ENCODE measurements at places on chromosomes 4 and X.

DNA sequence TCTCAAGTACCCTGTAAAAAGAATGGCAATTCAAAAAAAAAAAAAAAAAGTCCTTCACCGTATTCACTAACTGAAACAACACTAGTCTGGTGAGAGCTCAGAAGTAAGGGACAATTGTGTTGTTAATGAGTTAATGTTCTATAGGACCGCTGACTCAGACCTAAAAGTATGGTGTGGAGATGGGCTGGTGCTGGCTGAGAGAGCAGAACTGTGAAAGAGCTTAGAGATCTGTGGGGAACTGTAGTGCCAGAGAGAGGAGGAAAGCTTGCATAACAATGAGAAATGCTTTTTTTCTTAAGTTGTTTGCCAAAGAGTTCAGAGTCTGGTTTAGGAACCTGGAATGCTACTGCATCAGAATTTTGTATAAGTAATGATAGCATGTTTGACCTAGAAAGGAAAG is 65.1 kb downstream of the LHFPL1 start:
- ATAC-seq = no peak

- ATAC-seq = no peak
Measured at GRCh38 chrX:1400049-1400448, 8.1 kb upstream of the SLC25A6 start.

DNA sequence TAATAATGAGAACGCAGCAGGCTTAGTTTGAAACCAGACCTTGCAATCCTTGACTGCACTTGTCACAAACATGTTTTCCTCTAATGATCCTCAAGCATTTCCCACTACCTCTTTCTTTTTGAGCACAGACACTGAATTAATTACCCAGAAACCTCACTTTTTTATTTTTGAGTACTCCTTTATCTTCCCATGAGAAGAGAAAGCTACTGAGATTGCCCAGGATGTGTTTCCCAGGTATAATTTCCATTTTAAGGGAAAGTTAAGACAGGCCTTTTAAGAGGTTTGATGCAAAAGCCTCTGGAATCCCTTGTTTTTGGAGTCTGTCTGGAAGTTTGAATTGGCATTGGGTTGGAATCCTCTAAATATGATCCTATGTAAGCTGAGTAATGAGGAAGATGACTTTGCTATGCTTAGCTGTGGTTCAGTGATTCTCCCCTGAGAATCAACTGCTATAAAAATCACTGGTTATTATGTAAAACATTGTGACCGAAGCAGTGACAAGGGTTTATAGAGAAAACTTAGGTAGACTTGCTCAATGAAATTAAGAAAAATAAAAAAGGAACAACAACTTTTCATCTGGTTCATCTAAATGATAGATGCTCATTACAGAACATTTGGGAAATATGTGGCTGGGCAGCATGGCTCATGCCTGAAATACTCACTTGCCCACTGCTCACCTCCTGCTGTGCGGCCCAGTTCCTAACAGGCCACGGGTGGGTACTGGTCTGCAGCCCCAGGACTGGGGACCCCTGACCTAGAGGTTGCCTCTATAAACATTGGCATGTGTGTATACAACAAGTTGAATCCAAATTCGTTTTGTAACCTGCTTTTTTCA is 10.8 kb upstream of the RHOH start:
- peak; percentile 91 for ATAC-seq

- ATAC-seq = no peak
Measured at GRCh38 chr4:41567186-41567585, 29.2 kb downstream of the LIMCH1 start.

DNA sequence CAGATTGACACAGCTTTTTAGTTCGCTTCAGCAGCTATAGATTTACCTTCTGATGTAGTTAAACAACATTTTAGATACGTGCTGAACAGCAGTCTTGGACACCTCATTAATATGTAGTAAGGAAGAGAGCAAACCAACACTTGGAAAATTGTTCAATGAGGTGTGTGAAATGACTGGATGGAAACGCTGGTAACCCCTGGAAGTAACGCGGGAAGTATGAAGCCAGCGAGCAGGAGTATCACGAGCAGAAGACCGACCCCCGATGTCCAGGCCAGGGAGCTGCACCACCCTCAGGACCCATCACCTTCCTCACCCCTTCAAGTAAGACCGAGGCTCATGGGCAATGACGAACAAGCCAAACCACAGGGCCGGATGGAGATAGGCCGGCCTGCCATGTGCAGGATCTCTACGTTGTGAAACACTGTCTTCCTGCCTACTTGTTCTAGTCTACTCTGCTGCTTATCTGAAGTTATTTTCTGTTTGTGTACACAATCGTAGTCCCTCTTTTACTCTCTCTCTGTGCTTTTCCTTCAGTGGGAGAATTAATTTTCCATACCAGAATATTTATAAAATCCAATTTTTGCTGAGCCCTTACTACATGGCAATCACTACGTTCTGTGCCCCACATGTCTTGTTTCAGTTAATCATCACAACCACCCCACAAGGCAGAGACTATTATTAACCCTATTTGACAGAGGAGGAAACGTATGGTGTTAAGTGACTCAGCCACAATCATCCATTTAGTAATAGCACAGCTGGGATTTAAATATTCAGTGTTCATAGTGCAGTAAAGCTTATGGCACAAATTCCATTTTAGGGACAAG is 221.7 kb downstream of the APBB2 start:
- peak; percentile 68 for ATAC-seq

- no peak for ATAC-seq
Measured at GRCh38 chr4:98987720-98988119, 7.8 kb upstream of the METAP1 start.

- ATAC-seq = no peak
Measured at GRCh38 chr4:162229670-162230069, 65.9 kb upstream of the FSTL5 start.

- ATAC-seq = no peak
Measured at GRCh38 chr4:27024805-27025204, 164.2 kb downstream of the STIM2 start.

- no peak for ATAC-seq
Measured at GRCh38 chr4:125434136-125434535, 119.4 kb downstream of the FAT4 start.

- ATAC-seq = no peak
Measured at GRCh38 chr4:159006202-159006601, 96.7 kb upstream of the RAPGEF2 start.

DNA sequence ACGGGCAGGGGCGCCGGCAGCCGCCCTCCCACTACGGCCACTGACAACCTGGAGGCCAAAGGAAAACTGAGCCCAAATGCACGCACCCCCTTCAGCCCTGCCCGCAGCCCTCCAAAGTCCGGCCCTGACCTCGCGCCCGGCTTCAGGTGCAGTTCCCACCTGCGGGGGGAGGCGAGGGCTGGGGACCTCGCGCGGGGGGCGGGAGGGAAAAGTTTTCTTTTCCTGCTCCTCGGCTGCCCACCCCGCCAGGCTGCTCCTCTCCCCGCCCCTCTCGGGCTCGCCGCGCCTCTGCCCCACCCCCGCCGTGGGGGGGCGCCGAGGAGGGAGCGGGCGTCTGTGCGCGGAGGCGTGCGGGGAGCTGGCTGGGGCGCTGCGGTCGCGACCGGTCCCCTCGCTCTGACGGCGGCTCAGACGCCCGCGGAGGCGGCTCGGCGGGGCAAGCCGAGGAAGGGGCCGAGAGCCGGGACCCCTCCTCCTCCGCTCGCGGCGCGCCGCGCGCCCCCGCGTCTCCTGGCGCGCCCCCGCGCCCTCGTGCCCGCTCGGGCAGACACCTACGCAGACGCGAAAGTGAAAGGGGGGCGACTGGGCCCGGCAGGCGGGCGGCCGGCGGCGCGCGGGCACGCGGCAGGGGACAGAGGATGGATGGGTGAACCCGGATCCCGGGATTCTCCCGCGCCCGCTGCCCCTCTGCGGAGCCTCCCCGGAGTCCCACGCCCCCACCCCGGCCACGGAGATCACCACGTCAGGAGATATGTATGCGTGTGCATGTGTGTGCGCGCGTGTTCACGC is 3.1 kb upstream of the NR3C2 start:
- peak; percentile 43 for ATAC-seq

- ATAC-seq = no peak
Measured at GRCh38 chrX:79477691-79478090, 110.6 kb upstream of the ITM2A start.

GRCh38 chrX:68808686-68809357 is 20.0 kb upstream of the EFNB1 start:
- no peak for ATAC-seq

GRCh38 chr4:52641854-52642563 is 17.1 kb downstream of the USP46 start:
- ATAC-seq = peak; percentile 81

GRCh38 chr4:2950221-2950989 is 12.8 kb downstream of the NOP14 start:
- no peak for ATAC-seq

DNA sequence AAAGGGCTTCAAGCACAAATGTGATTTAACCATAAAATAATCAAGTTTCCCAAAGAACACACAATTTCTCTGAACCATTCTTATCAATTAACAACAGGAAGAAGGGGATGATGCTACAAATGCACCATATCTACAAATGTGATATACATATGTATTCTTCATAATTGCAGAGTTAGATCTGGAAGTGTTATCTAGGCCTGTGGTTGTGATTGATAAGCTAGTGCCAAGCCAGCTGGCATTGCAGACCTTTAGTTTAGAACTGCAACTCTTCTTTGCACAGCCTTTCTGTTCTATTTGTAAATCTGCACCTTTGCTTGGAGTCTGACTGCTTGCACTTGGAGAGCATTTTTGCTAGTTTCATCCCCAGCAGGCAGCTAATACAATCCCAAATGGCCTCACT is 145.5 kb upstream of the NPY2R start:
- ATAC-seq = no peak

- ATAC-seq = no peak
Measured at GRCh38 chrX:114924856-114925255, 92.6 kb downstream of the IL13RA2 start.

DNA sequence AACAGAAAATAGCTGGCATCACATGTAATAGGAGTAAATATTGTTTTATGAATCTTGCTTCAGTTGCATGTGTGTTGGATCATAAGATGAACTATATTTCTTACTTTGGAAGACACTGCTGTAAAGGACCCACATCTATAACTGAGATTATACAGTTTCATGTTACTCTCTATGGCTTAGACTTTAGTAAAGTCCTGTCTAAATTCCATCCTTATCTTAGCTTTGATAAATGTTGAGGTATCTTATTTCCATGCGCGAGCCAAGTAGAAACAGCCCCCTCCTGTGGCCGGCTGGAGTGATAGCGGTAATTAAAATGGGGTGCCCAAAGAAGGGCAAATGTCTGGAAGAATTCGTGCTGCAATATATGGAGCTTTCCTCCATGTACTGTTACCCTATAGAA is 43.0 kb downstream of the CCDC158 start:
- no peak for ATAC-seq

DNA sequence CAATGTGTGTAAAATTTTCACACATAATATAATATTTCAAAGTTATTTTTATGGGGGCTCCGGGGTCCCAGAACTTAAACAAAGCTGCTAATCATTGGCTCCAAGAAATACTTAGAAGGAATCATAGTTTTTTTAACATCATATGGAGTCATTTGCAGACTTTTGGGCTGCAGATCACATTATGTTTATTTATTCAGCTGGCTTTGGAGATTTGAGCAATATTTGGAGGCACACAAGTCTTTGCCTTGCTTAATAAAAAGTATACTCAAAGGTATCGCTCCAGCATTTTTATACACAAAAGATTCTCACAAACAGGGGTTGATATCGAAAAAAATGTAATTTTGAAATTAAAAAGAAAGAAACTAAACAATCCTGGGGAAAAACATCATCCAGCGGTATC is 382.5 kb upstream of the TENM3 start:
- ATAC-seq = no peak

DNA sequence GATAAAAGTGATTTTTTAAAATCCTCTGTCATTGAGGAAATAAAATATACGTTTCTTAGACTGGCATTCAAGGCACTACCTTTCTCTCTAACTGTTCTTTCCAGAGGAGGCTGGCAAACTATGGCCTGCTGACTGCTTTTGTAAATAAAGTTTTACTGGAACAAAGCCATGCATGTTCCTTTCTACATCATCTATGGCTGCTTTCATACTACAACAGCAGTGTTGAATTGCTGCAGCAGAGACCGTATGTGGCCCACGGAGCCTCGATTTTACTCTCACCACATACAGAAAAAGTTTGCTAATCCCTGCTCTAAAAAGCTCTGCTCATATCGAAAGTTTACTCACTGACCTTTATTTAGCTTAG is 20.2 kb downstream of the SETD7 start:
- ATAC-seq = no peak
